ENCODE measurements at places on chromosomes 12 and 14.

- DNase-seq = no peak
Measured at GRCh38 chr12:116604951-116605641, 45.9 kb downstream of the MAP1LC3B2 start.

- DNase-seq = no peak
Measured at GRCh38 chr14:104320611-104321086, 182.3 kb downstream of the KIF26A start.

DNA sequence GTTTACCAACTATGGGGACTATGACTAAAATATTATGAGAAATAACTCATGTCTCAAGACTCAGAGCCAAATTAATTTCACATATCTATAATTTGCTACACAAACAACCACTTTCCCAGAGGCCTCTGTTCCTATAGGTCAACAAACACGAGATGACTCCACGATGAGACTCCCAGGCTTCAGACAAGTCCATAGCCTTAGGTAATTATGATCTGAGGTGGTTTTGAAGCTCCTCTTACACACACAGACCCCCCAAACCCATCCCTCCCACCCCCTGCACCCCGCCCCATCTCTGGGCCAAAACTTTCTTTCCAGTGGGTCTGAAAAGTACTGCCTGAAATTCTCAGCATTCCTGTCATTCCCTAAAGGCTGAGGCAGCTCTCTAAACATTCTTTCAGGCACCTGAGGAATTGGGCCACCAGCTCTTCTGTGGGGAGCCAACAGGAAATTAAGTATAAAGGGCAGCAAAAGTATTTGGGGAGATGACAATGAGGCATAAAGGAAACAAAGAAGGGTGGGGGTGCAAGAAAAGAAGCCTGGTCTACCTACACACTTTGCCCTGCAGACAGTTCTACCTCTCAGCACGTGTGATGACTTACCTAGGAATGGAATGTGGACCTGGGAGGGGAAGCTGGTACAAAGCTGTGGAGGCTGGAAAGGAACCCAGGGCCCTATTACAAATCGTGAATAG, 143.6 kb downstream of the PAWR start:
- no peak for DNase-seq

DNA sequence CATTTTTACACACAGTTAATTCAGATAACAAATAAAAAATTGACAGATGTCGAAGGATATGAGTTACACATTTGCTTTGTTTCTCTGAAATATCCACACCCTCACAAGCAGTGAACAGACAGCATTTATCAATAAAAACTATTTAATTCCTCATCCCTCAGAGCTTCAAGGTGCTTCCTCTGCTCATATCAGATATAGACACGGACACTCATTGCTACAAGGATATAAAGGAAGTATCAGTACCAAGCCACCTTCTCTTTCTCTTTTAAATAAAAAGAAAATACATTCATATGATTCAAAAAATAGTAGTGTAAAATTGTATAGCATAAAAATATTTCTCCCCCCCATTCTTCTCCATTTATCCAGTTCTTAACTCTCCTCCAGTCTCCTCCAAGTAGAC, 21.9 kb upstream of the MAGOHB start:
- DNase-seq = no peak

- no peak for DNase-seq
Measured at GRCh38 chr14:101176535-101177205, 273.1 kb upstream of the RTL1 start.

DNA sequence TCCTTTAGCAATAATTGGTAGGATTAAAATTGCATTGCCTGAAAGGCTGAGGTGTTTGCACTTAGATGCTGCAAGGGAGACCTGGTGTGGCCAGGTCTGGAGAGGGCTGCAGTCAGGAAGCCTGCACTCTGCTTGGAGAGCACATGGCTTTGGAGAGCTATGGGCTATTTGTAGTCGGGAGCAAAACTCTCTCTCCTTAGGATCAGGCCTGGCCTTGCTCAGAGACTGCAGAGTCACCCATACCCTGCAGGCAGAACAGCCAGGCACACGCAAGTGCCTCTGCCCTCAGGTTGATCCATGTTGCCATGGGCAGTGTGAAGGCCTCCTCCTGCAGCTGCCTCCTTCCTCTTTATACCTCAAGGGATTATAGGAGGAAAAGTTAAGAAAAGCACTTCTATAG, 26.8 kb downstream of the CKB start:
- no peak for DNase-seq

GRCh38 chr12:91677556-91677955, 468.1 kb downstream of the BTG1 start:
- DNase-seq = no peak

GRCh38 chr14:68195126-68195525, 375.5 kb downstream of the RAD51B start:
- DNase-seq = no peak

- DNase-seq = no peak
Measured at GRCh38 chr12:47577206-47577989, 128.4 kb downstream of the RPAP3 start.

DNA sequence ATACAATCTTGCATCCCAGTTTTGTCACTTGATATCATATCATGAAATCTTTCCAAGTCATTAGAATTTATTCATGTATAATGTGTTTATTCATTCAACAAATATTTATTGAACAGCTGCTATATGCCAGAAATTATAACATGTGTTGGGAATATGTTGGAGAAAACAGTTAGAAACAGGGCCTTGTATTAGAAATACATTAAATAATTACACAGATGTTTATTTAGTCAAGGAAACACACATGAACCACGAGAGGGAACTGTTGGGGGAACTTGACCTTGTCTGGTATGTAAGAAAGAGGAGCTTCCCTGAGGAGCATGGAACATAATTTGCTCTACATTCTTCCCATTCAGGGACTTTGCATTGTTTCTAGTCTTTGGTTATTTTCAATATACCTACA, 191.7 kb upstream of the FRMD6 start:
- no peak for DNase-seq

- no peak for DNase-seq
Measured at GRCh38 chr12:131351319-131352028, 359.4 kb upstream of the SFSWAP start.

Data from activated CD4-positive, CD25-positive, alpha-beta regulatory T cell (primary cell).